Renal cortex interstitium (tissue), 15 donors: ENCODE measurements at places on chromosomes 2 and 18.

DNA sequence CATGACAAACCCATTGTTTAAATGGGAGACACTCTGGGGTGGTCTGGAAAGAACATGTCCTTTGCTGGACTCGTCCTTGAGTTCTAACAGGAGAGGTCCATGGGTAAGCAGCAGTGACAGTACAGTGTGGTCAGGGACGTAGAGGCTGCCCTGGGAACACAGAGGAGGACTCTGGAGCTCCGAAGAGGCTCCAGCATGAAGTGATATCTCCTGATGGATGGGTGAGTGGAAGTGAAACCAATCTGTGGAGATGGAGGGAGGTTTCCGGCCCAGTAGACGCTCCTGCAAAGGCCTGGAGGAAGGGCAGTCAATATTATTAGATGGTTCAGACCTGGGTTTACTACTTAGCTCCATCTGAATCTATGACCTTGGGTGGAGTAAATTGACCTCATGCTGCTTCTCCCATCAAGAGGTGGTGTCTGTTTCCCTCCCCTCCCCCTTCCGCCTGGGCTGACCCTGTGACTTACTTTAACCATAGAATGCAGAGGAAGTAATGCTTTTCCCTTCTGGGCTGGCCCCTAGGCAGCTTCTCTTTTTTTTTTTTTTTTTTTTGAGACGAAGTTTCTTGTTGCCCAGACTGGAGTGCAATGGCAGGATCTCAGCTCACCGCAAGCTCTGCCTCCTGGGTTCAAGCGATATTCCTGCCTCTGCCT, 2.3 kb upstream of the TFCP2L1 start:
- DNase-seq, result no peak

DNA sequence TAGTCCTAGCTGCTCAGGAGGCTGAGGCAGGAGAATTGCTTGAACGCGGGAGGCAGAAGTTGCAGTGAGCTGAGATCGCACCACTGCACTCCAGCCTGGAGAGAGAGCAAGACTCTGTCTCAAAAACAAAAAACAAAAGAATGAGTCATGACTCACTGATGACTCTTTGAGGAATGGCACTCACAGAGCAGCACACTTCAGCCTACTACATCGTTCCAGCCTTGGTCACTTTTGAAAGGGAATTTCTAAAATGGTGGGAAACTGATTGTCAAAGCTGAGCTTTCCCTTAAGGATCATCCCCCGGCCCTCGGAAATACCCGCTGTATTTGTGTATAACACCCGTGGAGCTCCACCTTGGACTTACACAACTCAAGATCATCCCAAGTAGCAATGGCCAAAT, 217.3 kb upstream of the HS6ST1 start:
- no peak for DNase-seq

GRCh38 chr2:120593921-120594686, 141.6 kb upstream of the GLI2 start:
- no peak for DNase-seq

DNA sequence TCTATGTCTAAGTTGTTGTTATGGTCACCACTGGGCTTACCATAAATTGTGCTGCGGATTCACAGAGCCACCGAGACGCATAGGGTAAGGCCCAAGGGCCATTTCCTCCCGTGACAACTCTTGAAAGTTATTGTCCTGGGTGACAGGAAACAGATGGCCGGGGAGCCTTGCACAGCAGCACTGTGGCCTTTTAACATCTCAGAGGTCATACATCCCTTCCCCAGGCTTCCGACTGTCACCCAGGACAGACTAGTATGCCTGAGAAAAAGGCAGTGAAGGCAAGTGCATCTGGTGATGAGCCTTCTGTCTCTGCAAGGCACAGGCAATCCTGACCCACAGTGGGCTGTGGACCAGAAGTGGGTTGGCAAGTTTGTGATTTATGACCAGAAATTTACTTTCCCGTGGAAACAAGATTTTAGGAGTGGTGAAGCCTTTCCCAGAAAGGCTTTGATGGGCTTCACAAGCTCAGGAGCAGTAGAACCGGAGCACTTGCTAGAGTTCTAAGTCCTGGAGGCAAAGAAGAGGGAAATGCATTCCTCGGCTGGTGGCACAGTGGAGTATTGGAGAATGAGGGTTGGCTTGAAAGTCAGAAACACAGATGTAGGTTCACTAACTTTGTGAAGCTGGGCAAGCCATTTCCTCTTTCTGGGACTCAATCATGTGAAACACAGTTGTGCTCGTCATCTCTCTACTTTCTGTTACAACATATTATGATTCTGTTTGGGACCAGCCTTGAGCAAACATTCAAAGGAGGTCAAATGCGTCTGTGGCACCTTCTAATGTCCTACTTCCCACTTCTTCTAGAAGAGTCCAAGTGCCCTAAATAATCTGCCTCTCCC, 2.0 kb upstream of the CAPN14 start:
- DNase-seq, result no peak

DNA sequence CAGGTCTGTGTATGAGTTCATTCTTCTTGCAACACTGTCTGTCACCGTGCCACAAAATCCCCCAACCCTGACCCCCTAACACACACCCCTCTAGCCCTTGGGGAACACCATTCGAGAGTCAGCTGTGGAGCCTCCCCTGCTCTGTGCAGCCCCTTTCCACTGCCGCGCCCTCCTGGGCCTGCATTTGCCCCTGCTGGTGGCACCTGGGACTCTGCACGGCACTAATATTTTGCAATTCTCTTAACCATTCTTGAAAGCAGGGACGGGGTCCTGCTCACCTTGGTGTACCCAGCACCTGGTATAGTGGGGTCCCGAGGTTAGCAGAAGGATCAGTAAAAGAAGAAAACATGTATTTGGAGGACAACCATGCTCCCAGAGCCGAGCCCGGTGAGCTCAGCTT, 124.0 kb downstream of the HDAC4 start:
- DNase-seq, result no peak

DNA sequence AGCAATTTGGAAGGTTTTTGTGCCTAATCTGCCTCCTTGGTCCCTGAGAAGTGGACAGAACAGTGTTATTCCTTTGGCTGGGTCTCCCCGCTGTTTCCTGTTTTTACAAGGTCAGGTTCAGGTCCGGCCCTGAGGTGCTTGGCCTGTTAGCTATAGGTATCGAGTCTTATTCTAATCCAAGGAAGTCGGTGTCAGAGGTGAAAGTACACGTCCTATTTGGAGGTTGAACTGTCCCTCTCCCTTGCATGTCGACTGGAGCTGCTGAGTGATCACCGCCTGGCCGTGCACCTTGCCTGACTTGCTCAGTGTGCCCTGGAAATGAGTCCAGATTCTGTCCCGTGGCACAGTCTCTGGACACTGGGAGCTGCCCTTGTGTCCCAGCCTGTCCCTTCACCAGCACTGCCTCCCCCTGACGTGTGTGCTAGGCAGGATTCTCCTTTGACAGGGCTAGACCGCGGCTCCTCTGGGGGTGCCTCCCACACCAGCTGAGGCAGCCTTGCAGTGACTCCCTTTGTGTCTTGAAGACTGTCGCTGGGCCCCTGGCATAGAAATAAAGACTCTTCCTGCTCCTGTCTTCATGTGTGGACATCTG, 65.7 kb upstream of the RBM44 start:
- DNase-seq, result no peak

- DNase-seq, result no peak
Observed at GRCh38 chr2:118812552-118812951, 34.9 kb downstream of the EN1 start.

DNA sequence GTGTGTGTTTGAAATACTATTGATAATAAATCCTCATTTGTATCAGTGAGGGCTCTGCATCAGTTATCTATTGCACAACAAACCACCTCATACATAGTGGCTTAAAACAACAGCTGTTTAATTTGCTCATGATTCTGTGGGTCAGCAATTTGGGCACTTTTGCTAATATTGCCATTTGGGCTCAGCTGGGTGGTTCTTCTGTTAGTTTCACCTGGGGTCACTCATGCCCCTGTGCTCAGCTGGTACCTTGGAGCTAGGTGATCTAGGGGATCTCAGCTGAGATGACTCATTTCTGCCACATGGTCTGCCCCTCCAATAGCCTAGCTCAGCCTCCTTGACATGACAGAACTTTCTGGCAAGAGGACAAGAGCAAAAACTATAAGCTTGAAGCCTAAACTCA, 126.3 kb downstream of the LYPD6B start:
- DNase-seq, result no peak

DNA sequence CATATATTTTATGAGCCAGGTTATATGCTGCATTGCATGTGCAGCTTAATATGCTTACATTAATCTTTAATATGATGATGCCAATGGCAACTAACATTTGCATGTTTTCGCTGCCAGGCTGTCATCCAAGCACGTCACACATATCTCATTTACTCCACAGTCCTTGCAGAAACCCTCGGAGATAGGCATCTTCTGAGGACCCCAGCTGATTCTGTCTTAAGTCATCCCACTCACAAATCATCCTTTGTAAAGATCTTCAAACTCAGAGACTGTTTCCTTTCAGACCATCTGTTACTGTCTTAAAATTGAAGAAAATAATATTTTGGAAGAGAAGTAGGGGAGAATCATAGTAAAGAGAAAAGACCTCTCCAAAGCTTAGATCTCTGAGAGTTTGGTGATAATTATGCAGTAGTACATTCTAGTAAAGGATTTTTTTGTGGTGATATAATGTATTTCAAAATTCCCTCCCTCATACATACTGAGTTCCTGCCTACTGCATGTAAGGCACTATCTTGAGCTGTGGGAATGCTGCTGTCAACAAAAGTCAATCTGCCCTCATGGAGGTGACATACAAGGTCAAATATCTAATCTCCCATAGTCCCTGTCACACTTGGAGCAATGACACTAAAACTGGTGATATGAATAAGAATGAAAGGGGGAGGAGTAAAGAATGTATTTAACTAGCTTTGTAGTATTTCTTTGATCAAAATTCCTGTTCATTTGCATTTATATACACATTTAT, 11.0 kb downstream of the ITGA4 start:
- no peak for DNase-seq

DNA sequence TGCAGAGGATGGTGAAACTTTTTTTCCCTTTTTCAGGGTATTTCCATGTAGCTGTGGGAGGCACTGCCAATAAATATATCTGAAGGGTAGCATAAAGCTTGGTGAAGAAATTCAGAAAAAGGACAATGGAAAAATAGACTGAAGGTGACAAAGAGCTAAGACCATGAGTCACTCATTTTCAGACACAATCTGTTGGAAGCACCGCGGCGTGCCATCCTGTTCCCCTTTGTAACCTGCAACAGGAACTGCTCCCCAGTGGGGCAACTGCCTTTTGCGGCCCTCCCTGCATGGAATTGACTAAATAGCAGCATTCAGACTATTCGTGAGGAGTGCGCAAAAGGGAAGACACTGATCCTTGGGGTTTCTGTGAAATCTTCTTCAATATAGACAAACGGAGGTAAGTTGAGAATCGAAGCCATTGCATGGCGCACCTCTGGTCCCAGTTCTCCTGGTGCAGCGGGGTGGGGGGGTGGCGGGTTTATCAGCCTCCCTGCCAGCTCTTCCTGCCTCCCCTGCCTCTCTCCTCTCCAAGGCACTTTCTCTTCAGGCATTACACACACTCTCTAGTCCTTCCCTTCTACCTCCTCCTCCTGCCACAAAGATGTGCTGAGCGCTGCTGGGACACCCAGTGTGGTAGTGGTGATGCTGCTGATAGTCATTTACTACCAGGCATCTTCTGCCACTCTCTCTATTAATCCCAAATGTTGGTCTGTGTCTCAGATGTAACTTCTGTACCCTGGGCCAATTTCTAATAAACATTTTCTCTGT, 126.2 kb upstream of the TMEM200C start:
- DNase-seq, result no peak

- no peak for DNase-seq
Observed at GRCh38 chr2:143581134-143581533, 451.9 kb downstream of the ARHGAP15 start.

DNA sequence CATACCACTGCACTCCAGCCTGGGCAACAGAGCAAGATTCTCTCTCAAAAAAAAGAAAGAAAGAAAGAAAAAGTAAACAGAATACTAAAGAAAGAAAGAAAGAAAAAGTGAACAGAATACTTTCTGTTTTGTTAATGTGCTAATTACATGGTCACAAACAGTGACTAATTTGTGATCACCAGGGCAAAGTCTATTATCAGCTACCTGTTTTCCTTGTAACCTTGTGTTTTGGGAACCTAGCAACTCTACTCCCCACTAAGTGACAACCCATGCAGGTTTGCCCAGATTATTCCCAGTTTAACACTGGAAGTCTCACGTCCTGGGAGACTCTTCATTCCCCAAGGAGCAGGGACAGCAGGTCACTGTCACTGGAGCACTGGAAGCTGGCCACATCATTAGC, 16.7 kb upstream of the UGT1A9 start:
- DNase-seq, result no peak

- DNase-seq, result no peak
Observed at GRCh38 chr2:39411181-39411944, 25.7 kb downstream of the MAP4K3 start.

DNA sequence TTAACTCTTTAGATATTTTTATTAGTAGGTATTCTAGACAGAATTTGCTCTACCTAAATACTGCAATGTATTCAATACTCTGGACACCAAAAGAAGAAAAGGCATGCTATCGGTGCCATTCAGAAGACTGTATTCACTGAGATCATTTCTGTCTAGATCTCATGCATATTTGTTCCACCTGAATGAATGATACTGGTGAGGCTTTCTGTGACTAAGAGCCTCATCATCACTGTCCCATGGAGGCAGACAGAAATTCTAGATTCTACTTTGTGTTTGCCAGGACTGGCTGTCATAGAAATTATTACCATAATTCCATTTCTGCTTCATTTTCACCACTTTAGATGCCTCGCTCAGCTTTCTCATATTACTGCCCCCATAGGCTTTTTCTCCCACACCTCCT, 340.7 kb downstream of the MBD2 start:
- no peak for DNase-seq

GRCh38 chr2:9419541-9419940, 3.8 kb downstream of the ITGB1BP1 start:
- no peak for DNase-seq

DNA sequence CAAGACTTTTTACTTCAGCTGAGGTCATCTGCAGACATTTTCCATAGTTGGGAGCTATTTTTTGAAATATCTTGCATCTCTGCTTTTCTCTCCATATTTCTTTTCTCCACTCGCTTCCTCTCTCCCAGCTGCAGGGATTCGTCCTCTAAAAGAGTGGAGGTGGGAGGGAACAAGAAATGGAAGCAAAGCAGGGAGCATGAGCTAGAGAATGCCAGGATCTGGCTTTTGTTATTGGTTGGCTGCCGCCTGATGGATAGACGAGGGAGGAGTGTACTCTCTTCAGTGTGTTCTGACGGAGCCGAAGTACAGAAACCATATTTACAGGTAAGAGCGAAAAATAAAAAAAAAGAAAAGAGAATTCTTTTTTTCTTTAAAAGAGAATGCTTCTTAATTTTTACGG, at the start of gene CSRNP3:
Gene CSRNP3, plus strand, starts transcription at position 282 of the 400 bp plus-strand sequence. CDS start 125,368 bp downstream, outside the sequence.
- DNase-seq, result peak; percentile 63

DNA sequence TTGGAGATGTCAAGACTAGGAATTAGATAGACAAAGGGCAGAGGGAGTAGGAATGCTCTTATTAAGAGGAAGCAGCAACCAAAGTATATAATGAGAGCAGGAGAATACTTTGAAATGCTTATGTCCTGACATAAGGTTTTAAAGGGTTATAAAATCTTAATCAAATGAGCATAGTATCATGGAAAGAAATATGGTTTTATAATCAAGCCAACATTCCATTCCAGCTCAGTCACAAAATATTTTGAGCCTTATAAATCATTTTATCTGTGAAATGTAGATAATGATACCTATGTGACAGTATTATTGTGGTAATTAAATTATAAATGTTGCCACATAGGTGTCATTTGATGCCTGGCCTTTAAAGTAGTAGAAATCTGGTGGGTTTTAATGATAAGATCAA, 17.6 kb downstream of the VSNL1 start:
- DNase-seq, result no peak

- no peak for DNase-seq
Observed at GRCh38 chr2:18396329-18397010, 164.0 kb downstream of the RDH14 start.
